Thymus (tissue), 14 donors: ENCODE measurements at places on chromosomes 7 and 10.

DNA sequence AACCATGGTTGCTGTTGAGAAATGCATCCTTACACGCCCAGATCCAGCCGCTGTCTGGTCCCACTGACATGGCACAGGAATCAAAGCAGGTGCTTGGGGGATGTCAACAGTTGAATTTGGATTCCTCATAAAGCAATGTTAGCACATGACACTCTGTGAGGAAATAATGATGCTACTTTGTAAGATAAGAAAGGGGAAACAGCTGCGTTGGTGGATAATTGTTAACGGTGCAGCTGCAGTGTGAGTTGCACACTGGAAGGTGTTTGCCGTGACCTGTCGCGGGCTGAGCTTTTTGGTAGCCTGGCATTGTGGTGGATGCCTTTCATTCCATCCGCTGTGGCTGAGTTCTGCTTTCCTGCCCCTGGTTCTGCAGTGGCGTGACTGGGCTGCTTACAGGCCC, 113.9 kb downstream of the MGMT start:
- H3K4me3 ChIP-seq: no peak overlapping the region
- H3K36me3 ChIP-seq: no peaks in the 10 kb centered on the region
- no peak for DNase-seq
- no peaks in the 10 kb centered on the region for H3K27me3 ChIP-seq
- H3K4me1 ChIP-seq: no peaks in the 10 kb centered on the region
- H3K27ac ChIP-seq: no peak overlapping the region

- no peaks in the 10 kb centered on the region for H3K36me3 ChIP-seq
- no peak for DNase-seq
- H3K4me1 ChIP-seq: no peaks in the 10 kb centered on the region
- H3K4me3 ChIP-seq: no peak overlapping the region
- no peaks in the 10 kb centered on the region for H3K27me3 ChIP-seq
Observed at GRCh38 chr7:18524248-18524647, 28.7 kb downstream of the HDAC9 start.

- no peak for DNase-seq
- H3K4me1 ChIP-seq: no peaks in the 10 kb centered on the region
Observed at GRCh38 chr7:85595750-85596178, 408.9 kb upstream of the SEMA3D start.

DNA sequence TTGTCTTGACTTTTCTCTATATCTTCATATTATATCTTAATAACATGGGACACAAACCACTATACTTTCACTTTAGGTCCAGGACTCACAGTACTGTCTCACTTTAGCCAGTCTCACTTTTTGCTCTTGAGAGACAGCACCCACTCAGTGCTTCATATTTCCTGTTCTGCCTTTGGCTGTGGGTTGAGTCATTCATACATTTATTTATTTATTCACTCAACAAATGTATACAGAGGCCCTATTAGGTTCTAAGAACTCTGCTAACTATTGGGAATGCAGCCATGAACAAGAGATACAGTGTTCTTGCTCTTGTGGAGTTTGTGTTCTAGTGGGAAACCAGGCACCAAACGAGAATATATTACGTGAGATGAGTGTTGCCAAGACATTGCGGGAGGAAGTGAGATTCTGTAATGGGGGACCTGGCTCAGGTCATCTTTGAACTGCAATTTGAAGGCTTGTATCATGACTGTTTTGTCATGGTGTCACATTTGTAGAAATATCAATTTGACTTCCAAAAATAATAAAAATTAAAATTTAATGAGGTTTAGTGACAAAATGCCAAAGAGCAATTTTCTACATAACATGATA, 190.1 kb downstream of the SDHAF3 start:
- H3K4me3 ChIP-seq: no peak overlapping the region
- DNase-seq: no peak
- no peak overlapping the region for H3K27ac ChIP-seq

DNA sequence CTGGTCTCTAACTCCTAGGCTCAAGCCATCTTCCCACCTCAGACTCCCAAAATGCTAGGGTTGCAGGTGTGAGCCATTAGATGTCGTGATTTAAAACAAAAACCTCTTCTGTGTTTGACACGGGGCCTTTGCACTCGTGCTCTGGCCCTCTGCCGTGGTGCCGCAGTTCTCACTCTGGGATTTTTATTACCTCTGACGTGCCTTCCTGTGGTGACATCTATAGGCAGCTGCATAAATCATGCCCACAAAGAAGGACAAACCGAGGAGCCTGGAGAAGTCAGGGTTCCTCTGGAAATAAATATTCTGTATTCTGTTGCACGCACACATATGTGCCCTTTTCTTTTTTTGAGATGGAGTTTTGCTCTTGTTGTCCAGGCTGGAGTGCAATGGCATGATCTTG, 25.9 kb upstream of the OCM start:
- DNase-seq: no peak
- no peaks in the 10 kb centered on the region for H3K4me1 ChIP-seq
- no peaks in the 10 kb centered on the region for H3K27me3 ChIP-seq
- H3K36me3 ChIP-seq: no peaks in the 10 kb centered on the region
- no peak overlapping the region for H3K4me3 ChIP-seq
- H3K27ac ChIP-seq: no peak overlapping the region

DNA sequence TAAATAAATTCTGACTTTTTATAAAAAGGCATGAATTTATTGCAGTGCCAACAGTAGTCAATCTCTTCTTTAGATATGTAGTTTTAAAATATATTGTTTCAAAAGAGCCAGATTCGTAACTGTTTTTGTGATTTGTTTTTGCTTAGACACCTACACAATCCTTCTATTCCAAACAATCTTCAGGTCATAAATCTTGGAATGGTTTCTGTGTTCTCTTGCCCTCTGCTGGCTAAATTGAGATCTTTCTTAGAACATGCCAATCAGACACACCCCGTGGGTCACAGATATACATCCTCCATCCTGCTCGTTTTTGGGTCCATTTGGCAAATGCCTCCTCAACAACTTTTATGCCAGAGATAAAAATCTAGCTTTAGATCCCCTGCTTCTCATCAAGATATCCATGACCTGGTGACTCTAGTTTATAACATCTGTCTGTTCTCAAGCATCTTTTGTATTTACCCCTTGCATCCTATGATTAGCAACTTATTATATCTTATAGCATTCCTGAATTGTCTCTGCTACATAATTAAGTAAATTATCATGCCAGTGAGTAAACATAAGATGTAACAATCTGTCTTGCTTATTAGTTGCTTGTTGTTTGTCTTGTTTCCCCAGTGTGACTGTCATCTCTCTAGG, 35.3 kb upstream of the IFRD1 start:
- no peak overlapping the region for H3K4me3 ChIP-seq
- no peaks in the 10 kb centered on the region for H3K27me3 ChIP-seq
- H3K36me3 ChIP-seq: no peaks in the 10 kb centered on the region
- H3K27ac ChIP-seq: no peak overlapping the region
- peaks cover 4% of the 10 kb centered on the region for H3K4me1 ChIP-seq

- DNase-seq: no peak
- no peak overlapping the region for H3K27ac ChIP-seq
- H3K27me3 ChIP-seq: no peaks in the 10 kb centered on the region
- H3K4me3 ChIP-seq: no peak overlapping the region
- no peaks in the 10 kb centered on the region for H3K36me3 ChIP-seq
Observed at GRCh38 chr7:131038153-131038552, 289.5 kb upstream of the MKLN1 start.

DNA sequence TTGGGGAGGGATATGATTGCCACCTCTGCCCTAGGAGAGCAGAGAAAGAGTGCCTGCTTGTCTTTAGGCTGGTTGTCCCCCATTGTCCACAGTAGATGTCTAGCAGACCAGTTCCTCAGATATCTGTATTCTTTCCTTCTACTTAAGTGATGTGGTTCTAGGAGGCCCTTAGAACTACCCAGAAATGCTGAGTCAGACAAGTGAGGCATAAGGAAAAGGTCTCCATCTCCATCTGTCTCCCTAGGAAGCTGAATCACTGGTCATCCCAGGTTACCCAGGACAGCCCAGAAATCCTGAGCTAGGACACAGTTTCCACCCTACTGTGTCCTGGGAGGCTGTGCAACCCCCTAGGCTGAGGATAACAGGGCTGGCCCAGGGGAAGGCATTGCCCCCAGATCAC, 93.4 kb upstream of the INHBA start:
- H3K27me3 ChIP-seq: no peaks in the 10 kb centered on the region
- H3K4me3 ChIP-seq: no peak overlapping the region
- no peak for DNase-seq
- no peak overlapping the region for H3K27ac ChIP-seq
- no peaks in the 10 kb centered on the region for H3K36me3 ChIP-seq
- no peaks in the 10 kb centered on the region for H3K4me1 ChIP-seq

DNA sequence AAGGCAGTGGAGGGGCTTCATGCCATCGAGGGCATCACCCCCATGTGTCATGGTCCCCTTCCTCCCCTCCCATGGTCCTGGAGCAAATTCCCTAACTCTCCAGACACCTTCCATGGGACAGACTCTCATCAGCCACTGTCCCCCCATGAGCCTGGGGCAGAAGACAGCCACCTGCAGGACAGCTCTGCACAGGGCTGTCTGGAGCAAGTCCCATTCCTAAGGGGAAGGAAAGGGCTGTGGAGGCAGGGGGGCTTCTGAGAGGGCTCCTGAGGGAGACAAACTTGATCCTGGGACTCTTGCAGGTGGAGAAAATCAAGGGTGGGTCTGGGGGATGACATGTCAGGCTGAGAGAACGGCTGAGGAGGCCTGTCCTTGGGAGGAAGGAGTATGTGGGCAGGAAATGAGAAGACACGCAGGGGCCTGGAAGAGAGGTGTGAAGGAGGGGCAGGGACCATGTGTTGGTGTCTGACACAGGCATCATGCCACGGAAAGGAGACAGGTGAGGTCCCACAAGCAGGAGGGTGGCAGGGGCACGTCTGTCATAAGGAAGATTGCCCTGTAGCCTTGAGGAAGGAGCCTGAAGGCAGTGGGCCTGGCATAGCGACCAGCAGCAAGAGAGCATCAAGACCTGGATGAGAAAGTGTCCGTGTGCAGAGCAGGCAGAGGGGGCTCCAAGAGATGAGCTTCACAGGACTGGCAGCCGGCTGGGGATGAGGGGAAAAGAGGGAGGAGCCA, 14.4 kb upstream of the GDF10 start:
- peaks cover 20% of the 10 kb centered on the region for H3K4me1 ChIP-seq
- DNase-seq: no peak
- H3K27me3 ChIP-seq: no peaks in the 10 kb centered on the region
- H3K4me3 ChIP-seq: no peak overlapping the region

- DNase-seq: peak; percentile 7
- H3K27me3 ChIP-seq: peaks cover 34% of the 10 kb centered on the region
- peaks cover 3% of the 10 kb centered on the region for H3K4me1 ChIP-seq
- H3K4me3 ChIP-seq: no peak overlapping the region
- H3K36me3 ChIP-seq: no peaks in the 10 kb centered on the region
Observed at GRCh38 chr7:108459922-108460551, 3.8 kb upstream of the NRCAM start.

GRCh38 chr7:139570119-139570518, 46.6 kb downstream of the CLEC2L start:
- no peaks in the 10 kb centered on the region for H3K27me3 ChIP-seq
- H3K4me3 ChIP-seq: no peak overlapping the region
- no peak overlapping the region for H3K27ac ChIP-seq

DNA sequence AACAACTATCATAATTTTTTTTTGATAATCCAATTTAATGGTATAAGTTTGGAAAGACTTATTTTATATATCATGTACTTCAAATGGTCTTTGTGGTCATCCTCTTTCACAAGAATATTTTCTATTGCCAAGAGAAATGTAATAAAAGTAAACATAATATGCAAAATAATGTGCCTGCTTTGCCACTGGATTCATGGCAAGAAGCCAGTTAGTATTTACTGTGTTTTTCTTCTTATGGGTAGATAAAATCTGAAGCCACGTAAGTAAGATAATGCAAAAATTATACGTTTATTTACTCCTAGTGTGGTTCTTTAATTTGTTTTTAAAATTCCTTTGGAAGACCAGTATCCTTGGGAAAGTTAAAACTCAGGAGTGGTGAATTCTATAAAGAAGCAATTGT, 258.5 kb downstream of the ARL4A start:
- no peak for DNase-seq
- no peak overlapping the region for H3K27ac ChIP-seq
- no peak overlapping the region for H3K4me3 ChIP-seq
- no peaks in the 10 kb centered on the region for H3K27me3 ChIP-seq
- no peaks in the 10 kb centered on the region for H3K36me3 ChIP-seq

DNA sequence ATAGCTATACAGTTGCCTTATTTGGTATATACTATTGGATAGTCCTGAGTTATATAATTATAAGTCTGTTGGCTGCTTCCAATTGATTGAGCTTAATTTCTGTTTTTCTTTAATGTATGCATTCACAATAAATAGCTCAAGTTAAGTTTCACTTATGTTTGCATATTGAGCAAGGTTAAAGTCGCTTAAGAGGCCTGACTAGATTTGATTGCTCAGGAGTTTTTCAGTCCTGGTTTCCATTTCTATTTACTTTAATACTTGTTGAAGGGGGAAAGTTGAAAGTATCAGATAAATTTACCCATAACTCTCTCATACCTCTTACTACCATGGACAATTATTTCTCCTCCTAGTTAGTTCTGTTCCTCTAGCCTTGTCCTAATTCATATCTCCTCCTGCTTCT, 294.7 kb downstream of the ARL4A start:
- no peak overlapping the region for H3K4me3 ChIP-seq
- no peak overlapping the region for H3K27ac ChIP-seq
- no peaks in the 10 kb centered on the region for H3K27me3 ChIP-seq
- no peaks in the 10 kb centered on the region for H3K4me1 ChIP-seq
- no peak for DNase-seq

DNA sequence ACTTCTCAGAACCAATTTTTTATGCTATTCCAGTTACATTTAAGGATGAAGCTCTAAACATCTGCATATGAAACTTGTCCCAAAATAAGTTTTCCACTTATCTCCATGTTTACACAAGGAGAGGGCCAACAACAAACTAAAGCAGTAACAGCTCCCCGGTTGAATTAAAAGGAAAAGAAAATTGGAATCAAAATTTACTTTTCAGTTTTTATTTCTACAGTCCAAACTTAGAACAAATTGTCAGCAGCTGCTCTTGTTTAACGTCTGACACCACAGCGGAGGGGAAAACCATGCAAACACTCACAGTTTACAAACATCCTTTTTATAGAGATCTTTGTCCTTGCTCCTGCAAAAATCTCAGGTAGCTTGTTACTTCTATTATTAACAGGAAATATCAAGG, 101.3 kb downstream of the COL28A1 start:
- no peak overlapping the region for H3K27ac ChIP-seq
- H3K27me3 ChIP-seq: no peaks in the 10 kb centered on the region
- DNase-seq: no peak

DNA sequence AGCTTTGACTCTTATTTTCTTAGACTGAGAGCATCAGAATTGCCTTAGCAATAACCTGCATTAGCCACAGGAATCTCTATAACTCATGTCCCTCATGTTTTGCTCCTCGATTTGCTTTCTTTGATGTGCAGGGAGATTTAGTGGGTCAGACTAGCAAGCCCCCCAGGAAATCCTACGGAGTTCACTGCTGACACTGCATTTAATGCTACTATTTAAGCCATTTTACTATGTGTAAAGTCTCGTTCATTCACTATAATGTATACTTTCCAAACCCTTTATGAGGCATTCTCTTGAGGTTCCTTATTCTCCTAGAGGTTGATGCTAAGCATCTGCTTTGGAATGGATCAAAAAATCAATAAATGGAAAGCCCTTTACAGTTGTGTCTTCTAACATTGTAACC, 28.4 kb downstream of the DYNC1I1 start:
- H3K36me3 ChIP-seq: no peaks in the 10 kb centered on the region
- DNase-seq: no peak
- H3K27me3 ChIP-seq: no peaks in the 10 kb centered on the region
- H3K4me1 ChIP-seq: no peaks in the 10 kb centered on the region
- no peak overlapping the region for H3K27ac ChIP-seq
